ENCODE measurements at places on chromosomes 12 and 14. TPM values are rescaled to one million over a fixed set of nuclear protein-coding genes. Genes with fewer than 3 reads are reported as not detected.

ASCL1 gene
- not detected for total RNA-seq

LBHD2 gene
- total RNA-seq, result not detected

KCNC2 gene
- not detected for total RNA-seq

SNRPF gene
- 36.5 TPM for total RNA-seq

GCH1 gene
- total RNA-seq, result 15.0 TPM

Data from epithelial cell of proximal tubule (primary cell).